RWPE2 (cell line): ENCODE measurements at places on chromosomes 11 and 22.
A peak's percentile ranks its signal among the peaks of the same experiment; 100 is the strongest.

DNA sequence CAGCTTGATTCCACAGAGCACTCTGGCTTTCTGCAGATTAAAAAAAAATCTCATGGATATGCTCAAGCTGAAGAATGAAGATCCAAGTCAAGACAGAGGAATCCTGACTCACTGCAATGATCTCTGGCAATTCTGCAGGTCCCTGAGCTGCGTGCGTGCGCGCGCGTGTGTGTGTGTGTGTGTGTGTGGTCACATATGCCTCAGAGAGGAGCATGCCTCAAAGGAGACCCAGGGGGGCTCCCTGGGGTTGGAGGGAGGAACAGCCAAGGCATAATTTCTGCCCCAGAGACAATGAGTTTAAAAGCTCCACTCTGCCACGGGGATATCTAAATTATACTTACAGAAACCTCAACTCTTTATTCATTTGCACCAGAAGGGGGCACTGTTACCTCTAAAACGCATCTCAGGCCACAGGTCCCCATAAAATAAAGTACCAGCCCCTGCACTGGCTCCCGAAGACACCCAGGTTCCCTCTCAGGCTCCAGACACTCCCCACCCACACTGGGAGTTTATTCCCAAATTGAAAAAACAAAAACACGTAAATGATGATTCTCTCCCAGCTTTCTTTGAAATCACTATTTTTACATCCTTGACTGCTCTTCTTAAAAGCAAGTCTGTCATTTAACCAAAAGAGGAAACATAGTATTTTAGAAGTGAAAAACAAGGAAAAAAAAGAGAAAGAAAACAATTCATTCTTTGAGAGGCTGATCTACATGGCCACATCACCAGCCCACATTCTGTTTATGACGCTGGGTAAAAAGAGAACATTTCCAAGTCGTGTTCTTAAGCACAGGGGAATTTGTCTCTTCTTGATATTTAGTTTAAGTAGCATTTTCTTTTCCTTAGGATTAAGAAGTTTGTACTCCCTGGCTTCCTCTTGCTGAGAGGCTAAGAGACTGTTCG, 401.0 kb downstream of the LARGE1 start:
- no peak for DNase-seq

DNA sequence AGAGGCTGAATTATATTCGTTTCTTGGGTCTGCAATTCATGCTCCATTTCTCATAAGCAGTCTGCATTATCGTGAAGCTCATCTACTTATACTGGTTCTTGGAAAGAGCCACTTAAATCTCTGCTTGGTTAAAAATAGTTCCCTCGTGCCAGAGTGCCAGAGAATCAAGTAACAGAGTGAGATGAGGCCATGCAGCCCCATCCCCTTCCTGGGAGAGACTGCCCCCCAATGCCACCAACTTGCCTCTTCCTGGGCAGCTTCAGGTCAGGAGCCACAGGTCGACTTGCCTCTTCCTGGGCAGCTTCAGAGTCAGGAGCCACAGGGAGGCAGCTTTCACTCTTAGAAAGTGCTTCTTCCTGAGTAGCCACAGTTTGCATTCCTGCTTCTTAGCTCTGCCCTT, 223.9 kb upstream of the ZBED5 start:
- DNase-seq = no peak

- DNase-seq = no peak
These were observed 127.8 kb downstream of the PARVA start for GRCh38 chr11:12505183-12505582.

- DNase-seq = no peak
These were observed 48.3 kb downstream of the MYH9 start for GRCh38 chr22:36339171-36340065.

DNA sequence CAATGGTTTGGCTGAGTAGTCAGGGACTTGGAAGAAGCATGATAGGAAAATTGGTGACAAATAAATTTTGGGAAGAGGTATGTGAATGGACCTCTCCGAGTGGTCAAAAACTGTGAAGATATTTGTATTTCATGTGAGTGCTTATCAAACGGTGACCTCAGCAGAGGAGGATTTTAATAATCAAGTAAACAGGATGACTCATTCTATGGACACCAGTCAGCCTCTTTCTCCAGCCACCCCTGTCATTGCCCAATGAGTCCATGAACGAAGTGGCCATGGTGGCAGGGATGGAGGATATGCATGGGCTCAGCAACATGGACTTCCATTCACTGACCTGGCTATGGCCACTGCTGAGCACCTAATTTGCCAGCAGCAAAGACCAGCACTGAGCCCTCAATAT, 21.2 kb downstream of the MS4A4E start:
- no peak for DNase-seq

DNA sequence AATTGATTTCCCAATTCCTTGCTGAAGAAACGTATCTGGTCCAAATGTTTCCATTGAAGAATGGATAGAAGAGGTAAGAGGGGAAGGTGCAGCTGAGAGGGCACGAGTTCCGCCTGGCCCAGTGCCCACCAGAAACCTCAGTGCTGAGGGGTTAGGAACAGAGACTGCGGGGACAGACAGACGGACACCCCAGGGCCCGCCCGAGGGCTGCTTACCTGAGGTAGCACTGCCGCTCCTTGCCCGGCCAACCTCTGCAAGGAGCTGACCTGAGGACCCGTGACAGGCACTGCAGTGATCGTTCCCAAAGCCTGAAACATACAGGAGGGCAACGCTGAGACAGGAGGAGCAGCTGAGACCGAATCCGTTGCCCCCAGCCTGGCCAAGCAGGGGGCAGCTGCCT, 89.6 kb downstream of the PHF21B start:
- peak; percentile 45 for DNase-seq

DNA sequence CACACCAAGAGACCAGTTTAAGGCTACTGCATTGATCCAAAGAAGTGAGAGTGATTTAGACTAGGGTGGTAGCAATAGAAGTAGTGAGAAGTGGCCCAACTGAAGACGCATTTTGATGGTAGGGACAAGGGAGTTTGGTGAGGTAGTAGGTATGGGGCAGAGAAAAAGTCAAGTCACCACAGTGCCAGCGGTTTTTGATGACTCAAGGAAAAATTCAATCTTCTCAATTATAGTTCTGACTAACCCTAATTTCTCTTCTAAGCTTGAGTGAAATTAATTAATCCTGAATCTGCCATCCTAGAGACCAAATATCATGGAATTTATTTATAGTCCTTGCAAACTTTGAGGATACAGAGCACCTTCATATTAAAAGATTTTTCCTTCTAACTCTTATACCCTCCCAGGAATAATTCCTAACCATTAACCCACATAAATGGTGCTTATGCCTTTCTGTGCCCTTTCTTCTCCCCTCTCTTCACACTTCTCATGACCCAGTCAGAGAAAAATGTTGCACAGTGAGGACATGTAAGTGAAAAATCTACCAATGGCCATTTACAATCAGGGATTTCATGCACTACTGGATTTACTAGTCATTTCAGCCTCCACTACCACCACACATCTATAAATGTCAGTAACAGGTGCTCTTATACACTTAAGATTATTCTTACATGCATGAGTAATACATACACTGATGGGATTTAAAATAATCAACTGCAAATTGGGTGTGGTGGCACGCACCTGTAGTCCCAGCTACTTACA, 45.9 kb upstream of the ARHGAP32 start:
- DNase-seq = no peak

DNA sequence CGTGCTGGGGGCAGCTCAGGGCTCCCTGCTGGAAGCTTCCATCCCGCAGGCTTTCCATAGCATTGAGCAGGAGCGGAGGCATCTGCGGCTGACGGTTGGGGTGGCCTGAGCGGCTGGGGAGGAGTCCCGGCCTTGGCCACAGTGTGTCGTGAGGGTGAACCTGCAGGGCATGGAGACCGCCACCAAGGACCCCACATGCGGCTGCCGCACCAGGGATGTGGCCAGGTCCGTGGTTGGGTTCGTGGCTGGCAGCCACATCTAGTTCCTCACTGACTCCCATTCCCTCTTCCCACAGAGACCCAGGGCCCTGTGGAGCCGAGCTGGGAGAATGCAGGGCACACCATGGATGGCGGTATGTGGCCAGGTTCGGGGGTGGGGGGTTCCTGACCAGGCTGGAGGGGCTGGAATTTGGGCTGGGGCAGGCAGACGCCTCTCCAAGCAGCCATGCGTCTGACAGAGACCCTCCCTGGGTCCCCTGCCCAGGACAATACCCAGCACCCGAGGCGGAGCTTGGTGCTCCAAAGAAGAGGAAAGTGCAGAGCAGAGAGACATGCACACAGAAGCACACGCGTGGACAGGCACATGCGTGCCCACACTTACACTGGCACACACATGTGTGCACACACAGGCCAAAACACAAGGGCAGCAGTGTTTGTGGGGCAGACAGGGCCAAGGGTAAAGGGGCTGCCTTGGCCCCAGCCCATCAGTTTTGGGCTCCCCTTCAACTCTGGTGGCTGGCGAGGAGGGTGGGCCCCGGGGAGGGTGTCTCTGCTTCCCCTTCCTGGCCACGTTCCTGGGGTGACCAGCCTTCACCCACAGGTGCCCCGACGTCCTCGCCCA, 2.7 kb downstream of the MUC5B start:
- peak; percentile 62 for DNase-seq

- no peak for DNase-seq
These were observed 3.2 kb downstream of the TAF1D start for GRCh38 chr11:93737904-93738612.

DNA sequence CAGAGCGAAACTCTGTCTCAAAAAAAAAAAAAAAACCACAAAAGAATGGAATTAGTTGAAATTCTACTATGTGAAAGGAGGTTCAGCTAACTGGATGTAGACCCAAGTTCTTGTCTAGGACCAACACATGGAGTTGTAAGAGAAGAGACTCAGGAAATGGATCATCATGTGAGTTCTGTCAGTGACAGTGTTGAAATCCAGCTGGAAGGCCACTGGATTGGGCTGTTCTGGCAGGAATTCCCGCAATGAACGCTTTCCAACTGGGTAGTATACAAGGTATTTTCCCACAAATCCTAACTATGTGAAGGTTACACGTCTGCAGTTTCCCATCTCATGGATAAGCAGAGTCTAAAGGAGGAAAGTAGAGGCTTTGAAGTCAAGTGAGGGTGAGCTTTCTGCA, 151.2 kb downstream of the MAML2 start:
- no peak for DNase-seq

GRCh38 chr11:108994887-108995286, 330.0 kb downstream of the DDX10 start:
- DNase-seq = no peak

DNA sequence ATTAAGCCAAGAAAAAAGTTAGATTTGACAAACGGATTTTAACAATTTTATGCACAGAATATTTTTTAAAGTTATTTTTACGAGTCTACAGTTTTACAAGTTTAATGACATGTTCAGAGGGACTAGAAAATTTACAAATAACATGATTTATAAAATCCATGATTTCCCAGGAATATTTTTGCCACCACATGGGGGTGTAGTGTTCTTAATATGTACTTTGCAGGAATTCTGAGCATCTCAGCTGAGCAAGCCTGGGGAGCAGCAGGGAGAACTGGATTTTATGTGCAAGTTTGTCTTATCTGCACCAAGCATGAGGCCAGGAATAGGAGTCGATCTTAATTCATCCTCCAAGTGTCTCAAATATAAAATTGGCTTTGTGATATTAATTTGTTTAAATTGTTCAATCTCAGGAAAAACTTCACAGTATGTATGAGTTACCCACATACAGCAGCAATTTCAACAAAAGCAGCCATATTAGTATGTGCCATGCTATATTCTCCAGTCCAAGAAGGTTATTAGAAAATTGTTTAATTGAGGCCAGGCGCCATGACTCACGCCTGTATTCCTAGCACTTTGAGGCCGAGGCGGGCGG, 826.3 kb downstream of the DLG2 start:
- DNase-seq = no peak

GRCh38 chr11:28259177-28259843, 151.1 kb downstream of the METTL15 start:
- no peak for DNase-seq

GRCh38 chr11:94728541-94728940, 39.6 kb upstream of the AMOTL1 start:
- DNase-seq = no peak

- DNase-seq = no peak
These were observed 276.2 kb downstream of the BLID start for GRCh38 chr11:121839781-121840180.

- DNase-seq = no peak
These were observed 4.7 kb downstream of the FOSL1 start for GRCh38 chr11:65895482-65895981.

- no peak for DNase-seq
These were observed 860.4 kb downstream of the OPCML start for GRCh38 chr11:132671851-132672370.

DNA sequence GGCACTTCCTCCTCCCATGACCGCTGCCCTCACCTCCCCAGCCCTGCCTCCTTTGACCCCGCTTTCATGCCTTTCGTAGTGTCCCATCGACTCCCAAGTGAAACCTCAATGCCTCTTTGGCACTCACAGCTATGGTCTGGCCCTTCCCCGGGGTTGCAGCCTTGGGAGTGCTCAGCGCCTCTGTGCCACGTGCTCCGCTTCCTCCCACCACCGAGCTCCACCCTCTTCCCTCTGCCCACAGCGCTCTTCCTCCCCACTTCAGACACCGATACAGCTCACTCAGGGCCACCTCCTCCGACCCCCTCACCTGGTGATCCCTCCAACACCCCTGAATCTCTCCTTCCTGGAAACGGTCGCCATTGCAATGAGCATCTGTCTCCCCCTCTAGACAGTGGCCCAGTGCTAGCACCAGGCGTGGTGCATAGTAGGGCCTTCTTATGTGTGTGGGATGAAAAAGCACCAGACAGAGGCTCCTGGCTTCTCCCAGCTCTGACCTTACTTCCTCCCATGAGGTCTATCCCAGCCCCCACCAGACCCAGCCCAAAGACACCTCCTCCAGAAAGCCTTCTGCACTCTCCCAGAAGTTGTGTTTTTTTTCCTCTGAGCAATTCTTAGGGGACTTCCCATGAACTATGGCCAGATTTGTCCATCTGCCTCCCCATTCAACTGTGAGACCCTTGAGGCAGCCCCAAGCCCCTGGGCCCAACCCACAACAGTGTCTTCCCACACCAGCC, 16.4 kb upstream of the SCGB1A1 start:
- no peak for DNase-seq

DNA sequence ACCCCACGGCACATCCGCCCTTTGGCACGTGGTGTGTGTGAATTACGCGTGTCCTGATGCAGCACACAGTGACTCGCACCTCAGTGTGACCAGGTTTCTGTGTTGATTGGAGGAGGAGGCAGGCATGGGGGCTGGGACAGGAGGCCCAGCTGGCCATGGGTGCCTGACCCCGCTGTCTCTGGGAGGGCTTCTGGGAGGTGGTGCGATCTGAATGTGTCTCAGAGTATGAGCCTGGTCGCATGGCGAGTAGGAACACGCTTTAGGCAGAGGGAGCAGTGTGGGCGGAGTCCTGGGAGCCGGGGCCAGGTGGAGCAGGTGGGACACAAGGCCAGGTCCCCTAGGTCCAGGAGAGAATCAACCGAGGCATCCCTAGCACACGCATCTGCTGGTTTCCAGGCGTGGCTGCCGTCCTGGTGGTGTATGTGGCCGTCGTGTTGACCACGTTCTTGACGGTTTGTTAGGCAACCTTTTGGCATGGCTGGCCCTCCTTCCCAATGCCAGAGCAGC, 5.7 kb downstream of the GRAMD4 start:
- peak; percentile 63 for DNase-seq
